ENCODE measurements at places on chromosomes 12 and 14. TPM values are rescaled to one million over a fixed set of nuclear protein-coding genes. Genes with fewer than 3 reads are reported as not detected.

LRRK2 gene
- total RNA-seq = 19.1 TPM

FAR2 gene
- 2.1 TPM for total RNA-seq

NR4A1 gene
- 6.0 TPM for total RNA-seq

KCNA1 gene
- not detected for total RNA-seq

KLHDC1 gene
- total RNA-seq = 1.1 TPM

RNASE4 gene
- 129 TPM for total RNA-seq

DNAH10 gene
- 0.16 TPM for total RNA-seq

OSBPL8 gene
- 20.2 TPM for total RNA-seq

EPS8 gene
- 31.6 TPM for total RNA-seq

ACRBP gene
- not detected for total RNA-seq

TSPAN8 gene
- 5.5 TPM for total RNA-seq

KRT82 gene
- not detected for total RNA-seq
